ENCODE measurements at places on chromosomes 3 and 15.

GRCh38 chr15:55993804-55994560 lies 570 bp upstream of the NEDD4 start:
- no peak for ATAC-seq

DNA sequence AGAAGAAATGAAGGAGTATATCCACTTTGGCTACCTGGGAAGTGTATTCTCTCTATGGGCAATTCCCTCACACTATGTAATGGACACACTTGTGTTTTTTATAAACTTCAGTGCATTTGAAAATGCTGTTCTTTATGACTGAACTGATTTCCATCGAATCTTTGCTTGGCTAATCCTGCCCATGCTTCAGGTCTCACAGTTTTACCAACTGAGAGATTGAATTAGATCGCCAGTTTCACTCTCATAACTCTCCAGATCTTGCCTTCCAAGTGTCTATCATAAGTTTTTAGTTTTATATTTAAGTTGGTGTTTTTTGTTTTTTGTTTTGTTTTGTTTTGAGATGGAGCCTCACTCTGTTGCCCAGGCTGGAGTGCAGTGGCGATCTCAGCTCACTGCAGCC lies 73.5 kb upstream of the MBNL1 start:
- no peak for ATAC-seq

DNA sequence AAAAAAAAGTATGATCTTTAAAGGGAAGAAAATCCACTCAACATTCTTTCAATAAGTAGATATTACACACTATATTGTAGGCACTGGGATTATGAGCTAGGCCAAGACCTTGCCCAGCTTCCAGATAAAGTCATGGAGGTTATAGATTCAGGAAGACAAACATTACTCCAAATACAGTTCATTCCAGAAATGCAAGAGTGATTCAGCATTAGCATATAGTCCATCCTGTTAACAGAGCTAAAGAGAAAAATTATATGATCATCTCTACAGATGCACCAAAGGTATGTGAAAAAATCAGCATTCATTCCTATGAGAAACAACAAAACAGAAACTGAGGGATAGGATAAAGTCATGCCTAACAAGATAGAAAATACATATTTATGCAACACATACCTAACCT lies 42.1 kb upstream of the NSMCE3 start:
- ATAC-seq = no peak

DNA sequence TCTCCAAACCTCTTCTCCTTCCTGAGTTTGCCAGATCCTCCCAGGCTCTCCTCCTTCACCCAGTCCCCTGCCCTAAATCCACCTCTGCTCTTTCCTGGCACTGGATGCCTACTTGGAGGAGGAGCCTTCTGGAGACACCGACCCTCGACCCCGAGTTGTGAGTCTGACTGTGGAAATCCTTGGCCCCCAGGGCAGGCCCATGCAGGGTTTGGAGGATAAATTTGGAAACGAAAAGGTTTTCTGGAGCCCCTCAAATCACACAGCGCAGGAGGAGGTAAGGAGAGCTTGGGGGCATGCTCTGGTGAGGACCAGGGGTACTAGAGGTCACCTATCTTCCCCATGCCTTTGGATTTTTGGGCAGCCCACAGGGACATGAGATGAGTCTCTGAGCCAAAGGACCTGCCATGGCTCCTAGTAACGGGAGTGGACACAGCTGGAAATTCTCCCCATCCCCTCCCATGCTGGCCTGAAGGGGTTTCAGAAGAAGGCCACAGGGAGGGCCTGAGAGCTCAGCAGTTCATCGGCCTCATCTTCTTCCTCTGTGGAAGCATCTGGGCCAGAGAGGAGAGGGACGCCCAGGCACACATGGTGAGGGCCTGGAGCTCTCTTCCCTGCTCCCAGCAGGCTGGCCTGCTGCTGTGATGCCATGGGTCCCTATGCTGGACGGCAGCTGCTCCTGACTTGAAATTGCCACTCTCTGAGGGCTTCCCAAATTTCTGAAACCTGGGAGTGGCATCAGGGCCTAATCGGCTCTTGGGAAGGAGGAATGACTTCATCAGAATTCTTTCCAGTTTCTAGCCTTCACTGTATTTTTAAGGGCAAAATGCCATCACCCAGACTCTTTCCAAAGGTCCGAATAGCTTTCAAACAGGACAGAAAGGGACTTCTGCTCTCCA lies 68.6 kb upstream of the ITGA11 start:
- no peak for ATAC-seq

- no peak for ATAC-seq
Observed at GRCh38 chr3:105537371-105538080, 170.8 kb downstream of the ALCAM start.

DNA sequence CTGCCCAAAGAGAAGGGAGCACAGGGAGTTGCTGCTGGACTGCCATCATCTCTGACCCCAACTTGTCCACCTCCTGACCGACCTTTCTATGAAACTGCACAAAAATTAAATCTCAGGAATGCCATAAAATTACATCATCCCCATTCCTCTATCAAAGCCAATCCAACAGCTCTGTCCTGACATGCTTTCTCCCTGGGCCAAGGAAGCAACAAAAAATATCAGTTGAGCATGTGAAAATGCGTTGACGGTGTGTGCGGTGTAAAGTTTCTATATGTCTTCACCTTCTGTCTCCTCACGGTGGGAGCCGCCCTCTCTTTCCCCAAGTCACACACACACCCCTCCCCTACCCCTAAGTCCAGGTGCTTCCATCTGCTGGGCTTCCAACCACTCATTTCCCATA lies 3.6 kb upstream of the ZNF774 start:
- ATAC-seq = no peak

DNA sequence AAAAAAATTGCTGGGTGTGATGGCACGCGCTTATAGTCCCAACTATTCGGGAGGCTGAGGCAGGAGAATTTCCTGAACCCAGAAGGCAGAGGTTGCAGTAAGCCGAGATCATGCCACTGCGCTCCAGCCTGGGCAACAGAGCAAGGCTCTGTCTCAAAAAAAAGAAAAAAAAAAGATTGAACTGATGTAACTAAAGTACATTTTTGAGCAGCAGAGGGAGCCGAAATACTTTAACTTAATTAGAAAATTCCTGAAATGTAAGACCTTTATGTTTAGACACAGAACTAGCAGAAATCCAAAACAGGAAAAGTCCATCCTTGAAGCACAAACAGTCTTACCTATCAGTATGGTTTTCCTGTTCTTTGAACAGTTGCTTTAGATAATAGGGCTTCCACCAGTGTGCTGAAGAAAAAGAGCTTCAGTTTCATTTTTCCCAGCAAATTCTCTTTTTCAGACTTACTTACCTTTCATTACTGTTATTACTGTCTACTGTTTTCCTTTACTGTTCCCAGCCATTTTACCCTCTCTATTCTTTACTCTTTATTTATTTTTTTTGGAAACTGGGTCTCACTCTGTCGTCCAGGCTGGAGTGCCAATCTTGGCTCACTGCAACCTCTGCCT lies 33.4 kb upstream of the ZNF609 start:
- ATAC-seq = no peak

DNA sequence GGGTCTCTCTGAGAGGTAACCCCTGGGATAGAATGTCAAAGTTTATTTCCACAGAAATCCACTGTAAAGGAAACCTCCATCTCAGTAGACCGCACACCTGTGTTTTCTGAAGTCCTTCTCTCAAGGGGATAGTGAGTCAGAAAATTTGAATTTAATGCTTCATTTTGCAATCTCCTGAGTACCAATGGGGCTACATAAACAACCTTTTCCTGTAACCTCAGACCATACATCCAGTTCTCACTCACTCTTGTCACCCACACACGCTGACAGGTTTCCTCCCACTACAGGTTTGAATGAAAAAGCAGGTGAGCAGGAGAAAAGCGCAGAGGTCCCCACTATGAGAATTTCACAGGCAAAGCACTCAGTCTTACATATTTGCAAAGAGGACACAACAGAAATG lies 165.3 kb upstream of the MCTP2 start:
- ATAC-seq = no peak

DNA sequence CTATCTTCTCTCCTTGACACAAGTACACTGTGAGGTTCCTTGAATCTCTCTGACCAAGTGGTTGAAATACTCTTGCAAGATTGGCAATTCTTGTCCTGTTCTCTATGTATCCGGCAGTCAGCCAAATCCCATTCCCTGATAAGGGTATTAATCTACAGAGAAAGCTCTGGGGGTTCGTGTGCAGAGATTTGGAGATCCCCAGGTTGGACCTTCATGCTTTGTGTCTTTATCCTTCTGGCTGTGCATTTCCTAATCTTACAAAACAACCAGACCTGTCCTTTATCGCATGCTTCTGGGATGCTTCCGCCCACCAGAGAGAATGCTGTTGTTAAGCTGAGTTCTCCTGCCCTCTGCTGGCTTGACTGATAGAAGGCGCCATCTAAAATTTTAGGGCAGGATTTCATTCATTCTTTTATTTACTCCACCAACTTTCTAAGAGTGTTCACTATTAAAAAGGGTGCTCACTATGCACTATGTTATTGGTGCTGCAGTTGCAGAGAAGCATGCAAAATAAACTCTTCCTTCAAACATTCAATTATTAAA lies 8.6 kb upstream of the SST start:
- no peak for ATAC-seq

DNA sequence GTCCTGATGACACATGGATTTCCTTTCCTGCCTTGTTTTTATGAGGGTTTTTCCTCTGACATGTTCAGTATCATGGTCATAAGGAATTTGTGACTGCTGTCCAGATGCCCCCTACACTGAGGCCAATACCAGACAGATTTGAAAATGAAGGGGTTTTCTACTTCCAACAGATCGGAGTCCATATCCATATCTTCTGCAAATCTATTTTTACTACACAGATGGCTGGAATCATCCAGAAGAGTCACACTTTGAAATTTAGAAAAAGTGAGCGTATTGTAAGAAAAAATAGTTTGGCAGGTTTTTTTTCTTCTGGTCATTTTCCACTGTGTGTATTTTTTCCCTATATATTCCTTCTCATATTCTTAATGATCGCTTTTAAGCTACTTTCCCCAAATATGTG lies 197.5 kb upstream of the LRRC3B start:
- ATAC-seq = no peak

Data from activated CD4-positive, CD25-positive, alpha-beta regulatory T cell treated with anti-CD3 and anti-CD28 coated beads, Interleukin-2, amount 50 U/mL, for 24 hours (primary cell).